ENCODE measurements at places on chromosomes 16 and 17.

- no peak for DNase-seq
These were observed 28.6 kb downstream of the NECAB2 start for GRCh38 chr16:83996481-83997252.

DNA sequence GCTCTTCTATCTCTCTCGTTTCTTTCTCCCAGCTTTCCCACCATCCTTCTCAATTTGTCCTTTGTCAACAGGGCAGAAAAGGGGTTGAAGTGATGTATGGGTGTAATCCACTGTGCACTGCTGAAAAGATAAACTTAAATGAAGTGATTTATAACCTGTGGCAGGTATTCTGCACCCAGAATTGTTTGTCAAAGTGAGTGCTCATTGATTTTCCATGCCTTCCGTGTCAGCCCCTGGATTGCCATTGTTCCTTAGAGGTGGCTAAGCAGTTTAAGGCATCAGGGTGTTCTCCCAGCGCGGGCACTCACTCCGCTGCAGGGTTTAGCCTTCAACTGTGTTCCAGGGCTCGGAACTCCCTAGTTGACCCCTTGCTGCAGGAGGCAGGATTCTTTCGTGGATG, 82.9 kb downstream of the PITPNC1 start:
- DNase-seq: no peak

- no peak for DNase-seq
These were observed 7.1 kb upstream of the BAHCC1 start for GRCh38 chr17:81388091-81388611.

DNA sequence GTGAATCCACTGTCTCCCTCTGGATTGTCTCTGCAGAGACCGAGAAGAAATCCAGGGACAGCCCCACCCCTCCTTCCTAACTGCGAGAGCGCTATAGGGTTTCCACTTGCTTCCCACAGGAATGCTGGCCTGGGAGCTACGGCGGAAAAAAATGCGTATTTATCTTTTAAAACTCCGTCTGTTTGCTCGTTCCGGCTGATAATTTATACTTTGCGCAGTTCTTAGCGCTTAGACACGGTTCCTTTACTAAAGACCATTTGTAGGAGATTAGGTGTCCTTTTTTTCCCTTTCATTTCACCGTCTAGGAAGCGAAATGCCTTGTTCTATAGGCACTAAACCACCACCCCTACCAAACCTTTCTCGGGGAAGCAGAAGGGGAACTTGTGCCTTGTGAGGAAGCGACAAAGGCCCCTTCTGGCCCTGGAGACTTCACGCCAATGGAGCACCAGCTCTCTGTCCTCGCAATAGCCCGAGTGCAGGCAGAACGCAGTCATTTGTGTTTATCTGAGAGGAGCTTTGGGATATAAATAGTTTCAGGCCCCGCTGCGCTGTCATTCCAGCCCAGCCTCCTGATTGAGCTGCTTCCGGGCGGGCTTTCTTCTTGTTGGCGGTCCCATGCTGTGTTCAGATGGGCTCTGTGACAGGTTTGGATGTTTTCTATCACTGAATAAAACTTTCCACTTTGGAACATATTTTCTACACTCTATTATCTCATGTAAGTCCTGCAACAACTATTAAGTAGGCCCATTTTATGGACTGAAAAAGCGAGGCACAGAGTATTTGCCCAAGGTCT, 791 bp upstream of the SUPT4H1 start:
- no peak for DNase-seq

GRCh38 chr17:82878527-82878926, 38.7 kb upstream of the ZNF750 start:
- no peak for DNase-seq

DNA sequence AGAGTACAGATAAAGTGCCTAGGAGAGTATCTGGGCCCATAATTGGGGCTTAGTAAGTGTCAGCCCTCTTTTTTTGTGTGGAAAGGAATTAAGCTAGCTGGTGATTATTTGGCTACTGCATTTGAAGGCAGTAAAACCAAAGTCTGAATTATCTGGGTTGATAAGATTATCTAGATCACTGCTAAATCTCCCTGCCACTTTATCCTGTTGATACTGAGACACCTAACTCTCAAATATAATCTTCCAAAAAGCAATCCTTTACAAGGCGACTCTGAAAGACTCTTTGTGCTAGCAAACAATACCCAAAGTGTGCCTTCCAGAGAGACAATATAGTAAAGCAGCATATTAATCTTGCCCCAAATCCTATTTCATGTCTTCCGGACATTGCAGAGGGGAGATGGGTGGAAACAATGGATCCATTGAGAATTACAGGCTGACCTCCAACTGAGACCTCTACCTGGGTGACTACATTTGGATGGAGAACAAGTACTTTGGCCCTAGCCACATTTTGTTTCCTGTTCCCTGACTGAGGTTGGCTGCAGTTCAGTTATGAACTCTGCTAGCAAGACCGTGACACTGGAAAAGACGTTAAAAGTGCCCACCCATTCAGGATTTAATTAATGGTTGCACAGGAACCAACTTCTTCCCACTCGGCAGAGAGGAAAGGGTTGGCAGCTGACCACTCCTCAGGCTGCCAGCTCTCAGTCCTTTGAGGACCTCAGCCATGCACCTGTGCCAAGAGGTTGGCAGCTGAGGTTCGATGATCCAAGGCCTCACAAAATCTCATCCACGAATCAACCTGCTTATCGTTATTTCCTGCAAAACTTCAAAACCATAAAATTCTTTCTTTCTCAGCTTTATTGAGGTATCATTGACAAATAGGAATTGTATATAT, 72.6 kb downstream of the SYCE1L start:
- no peak for DNase-seq
